Activated CD4-positive, CD25-positive, alpha-beta regulatory T cell (primary cell): ENCODE measurements at places on chromosomes 3 and 15.
A peak's percentile ranks its signal among the peaks of the same experiment; 100 is the strongest.

DNA sequence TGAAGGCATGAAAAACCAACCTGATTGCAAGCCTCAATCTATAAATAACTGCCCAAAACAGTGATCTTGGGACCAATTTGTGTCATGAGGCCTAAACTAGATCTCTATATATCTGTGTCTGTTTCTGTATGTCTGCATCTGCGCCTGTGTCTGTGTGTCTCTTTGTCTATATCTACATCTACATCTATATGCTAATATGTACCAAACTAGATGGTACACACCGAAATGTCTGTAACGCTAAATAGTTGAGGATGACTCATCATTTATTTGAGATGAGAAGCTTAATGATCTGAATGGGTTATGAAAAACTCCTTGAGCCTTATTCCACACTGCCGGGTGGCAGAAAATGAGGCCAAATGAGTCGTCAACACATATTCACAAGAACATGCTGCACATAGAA lies 982.3 kb downstream of the ROBO2 start:
- no peak for DNase-seq

DNA sequence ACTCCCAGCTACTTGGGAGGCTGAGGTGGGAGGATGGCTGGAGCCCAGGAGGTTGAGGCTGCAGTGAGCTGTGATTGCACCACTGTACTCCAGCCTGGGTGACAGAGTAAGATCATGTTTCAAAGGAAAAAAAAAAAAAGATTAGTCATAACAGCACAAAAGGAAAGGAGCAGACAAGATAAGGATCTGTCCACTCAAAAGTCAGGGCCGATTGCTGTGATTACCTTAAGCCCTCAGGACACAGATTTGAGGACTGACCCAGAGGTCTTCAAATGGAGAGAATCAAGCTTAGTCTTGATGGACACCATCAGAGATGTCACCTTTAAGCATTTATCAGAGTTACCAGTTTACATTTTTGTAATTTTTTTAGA lies 23.9 kb upstream of the HEG1 start:
- DNase-seq: no peak

- no peak for DNase-seq
Observed at GRCh38 chr3:12440927-12441714, 43.2 kb upstream of the TSEN2 start.

DNA sequence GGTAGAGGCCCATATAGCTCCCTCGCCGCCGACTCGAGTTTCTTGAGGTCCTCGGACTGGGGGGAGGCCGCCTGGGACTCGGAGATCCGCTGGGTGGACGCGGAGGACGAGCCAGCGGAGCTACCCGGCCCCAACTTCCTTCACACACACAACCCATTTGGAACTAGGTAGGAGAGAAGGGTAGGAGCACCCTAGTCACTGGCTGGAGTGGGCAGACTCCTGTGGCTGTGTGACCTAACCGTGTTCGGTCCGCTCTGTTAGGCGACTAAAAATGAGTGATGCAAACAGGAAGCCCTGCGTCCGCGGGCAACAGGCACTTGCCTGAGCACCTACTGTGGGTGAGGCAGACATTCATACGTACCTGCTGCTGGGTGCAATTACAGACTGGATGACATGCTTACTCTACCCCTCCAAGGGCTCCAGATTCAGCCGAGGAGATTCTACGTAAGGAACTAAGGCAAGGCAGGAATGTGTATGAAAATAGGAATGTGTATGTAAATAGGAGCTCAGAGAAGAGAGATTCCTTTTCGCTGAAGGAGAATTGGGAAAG lies 4.6 kb upstream of the SIN3A start:
- DNase-seq: peak; percentile 30

GRCh38 chr3:197256836-197257444 lies 41.5 kb downstream of the DLG1 start:
- no peak for DNase-seq

- DNase-seq: no peak
Observed at GRCh38 chr3:134959516-134959915, 164.5 kb downstream of the EPHB1 start.

DNA sequence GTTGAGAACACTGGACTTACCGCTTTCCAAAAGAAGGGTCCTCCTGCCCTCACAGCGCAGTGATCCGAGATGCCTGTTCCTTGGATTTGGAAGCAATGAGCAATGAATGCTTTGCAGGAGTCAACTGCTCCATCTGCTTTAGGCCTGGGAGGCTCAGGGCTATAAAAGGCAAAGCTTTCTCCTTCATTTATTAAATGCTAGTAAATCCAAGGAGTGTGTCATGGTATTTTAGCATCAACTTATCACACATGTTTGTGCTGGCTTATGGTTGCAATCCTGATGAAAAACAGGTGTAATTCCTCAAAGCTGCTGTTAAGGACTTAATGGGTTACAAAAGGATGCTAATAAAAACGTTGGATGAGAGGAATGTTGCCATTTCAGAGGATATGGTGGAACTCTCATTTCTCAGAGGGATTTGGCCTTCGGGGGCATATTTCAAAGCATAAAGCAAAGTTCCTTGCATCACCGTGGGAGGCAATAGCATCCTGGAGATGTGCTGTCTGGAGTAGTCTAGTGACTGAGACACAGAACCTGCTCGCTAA lies 158.5 kb upstream of the TPM1 start:
- DNase-seq: no peak

GRCh38 chr3:172752651-172753050 lies 2.1 kb downstream of the ECT2 start:
- DNase-seq: no peak

DNA sequence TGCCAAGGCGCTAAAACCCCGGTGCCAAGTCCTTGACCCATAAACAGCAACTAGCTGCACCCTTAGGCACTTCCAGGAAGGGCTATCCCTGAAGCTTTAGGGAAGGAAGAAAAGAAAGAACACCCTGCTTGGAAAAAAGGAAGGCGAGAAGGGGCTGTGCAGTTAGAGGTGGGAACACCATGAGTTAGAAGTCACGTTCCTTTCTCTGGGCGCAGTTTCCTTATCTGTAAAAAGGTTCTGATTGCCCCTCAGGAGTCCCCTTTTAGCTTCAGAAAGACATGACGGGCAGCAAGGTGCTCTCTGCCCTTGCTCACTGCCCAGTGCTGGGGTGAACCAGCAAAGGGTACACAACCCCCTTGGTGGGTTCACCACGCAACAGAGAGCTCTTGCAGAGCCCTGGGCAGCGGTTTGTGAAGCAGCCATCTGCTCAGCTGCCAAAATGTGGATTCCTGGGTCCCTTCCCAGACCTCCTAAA lies 798 bp downstream of the GCHFR start:
- no peak for DNase-seq

DNA sequence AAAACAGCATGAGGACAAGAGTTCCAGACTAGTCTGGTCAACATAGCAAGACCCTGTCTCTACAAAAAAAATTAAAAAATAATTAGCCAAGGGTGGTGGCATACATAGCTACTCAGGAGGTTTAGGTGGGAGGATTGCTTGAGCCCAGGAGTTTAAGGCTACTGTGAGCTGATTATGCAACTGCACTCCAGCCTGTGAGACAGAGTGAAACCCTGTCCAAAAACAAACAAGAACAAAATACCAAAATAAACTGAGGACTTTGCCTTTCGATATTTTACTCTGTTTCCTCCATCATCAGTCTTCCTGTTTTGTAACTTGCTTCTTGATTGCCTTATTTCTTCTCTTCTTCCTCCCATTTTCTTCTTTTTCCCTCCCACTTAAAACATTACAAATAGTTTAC lies 504.4 kb downstream of the ROBO1 start:
- DNase-seq: no peak

GRCh38 chr3:141557961-141558706 lies 71.3 kb downstream of the RASA2 start:
- DNase-seq: no peak

GRCh38 chr3:71641674-71642073 lies 58.1 kb upstream of the FOXP1 start:
- no peak for DNase-seq

GRCh38 chr15:27017168-27017809 lies 46.3 kb downstream of the GABRG3 start:
- DNase-seq: no peak

GRCh38 chr3:168127466-168127865 lies 31.7 kb upstream of the GOLIM4 start:
- no peak for DNase-seq
